ENCODE measurements at places on chromosomes 1 and 21.
A peak's percentile ranks its signal among the peaks of the same experiment; 100 is the strongest.

GRCh38 chr1:213586587-213586972, 401.2 kb upstream of the PROX1 start:
- no peak for DNase-seq

- no peak for DNase-seq
Observed at GRCh38 chr1:63858153-63858552, 84.3 kb downstream of the ROR1 start.

- no peak for DNase-seq
Observed at GRCh38 chr1:245263529-245264095, 108.8 kb downstream of the KIF26B start.

- no peak for DNase-seq
Observed at GRCh38 chr1:244217711-244218110, 166.6 kb downstream of the ZBTB18 start.

- no peak for DNase-seq
Observed at GRCh38 chr1:186872291-186872690, 43.5 kb downstream of the PLA2G4A start.

- DNase-seq = no peak
Observed at GRCh38 chr1:5770981-5771765, 221.1 kb downstream of the NPHP4 start.

GRCh38 chr1:57839526-57839925, 415.7 kb upstream of the DAB1 start:
- no peak for DNase-seq

DNA sequence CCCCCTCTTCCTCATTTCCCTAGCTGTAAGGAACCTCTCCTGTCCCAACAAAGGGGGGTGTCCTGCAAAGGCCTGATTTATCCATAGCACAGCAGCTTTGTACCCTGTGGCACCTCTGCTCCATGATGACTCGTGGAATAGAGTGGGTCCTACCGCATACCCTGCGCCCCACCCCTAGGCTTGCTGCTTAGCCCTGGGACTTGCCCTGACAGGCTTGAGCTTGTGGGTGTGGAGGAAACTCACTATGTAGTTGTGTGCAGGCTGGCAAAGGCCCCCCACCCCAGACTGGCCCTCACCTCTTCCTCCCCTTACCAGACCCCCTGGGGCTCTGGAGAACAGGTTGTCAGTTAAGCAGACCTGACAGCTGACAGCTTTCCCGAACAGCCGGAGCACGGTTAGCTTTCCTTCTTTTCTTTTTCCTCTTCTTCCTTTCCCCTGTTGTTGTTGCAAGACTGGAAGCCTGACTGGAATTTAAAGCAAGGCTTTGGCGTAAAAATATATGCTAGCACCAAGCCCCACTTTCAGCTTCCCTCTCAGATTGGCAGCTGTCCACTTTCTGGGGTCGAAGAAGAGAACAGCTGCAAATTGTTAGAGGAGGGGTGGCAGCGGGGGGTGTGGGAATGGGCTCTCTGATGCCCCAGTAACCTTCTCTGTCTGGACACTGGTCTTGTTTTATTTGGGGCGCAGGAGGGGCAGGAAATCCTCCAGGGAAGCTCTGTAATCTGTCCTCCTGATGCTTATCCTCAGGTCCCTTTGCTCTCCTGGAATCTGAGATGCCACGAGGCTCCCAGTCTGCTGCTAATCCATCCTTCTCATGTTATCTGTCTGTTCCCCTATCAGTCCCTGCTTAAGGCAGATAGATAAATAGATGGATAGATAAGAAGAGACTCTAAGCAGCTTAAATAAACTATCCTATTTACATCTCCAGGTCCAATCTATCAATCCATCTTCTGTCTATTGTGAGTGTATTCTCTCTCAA, 134.6 kb downstream of the BRINP2 start:
- no peak for DNase-seq

GRCh38 chr1:211910913-211911485, 80.4 kb upstream of the LPGAT1 start:
- DNase-seq = no peak

DNA sequence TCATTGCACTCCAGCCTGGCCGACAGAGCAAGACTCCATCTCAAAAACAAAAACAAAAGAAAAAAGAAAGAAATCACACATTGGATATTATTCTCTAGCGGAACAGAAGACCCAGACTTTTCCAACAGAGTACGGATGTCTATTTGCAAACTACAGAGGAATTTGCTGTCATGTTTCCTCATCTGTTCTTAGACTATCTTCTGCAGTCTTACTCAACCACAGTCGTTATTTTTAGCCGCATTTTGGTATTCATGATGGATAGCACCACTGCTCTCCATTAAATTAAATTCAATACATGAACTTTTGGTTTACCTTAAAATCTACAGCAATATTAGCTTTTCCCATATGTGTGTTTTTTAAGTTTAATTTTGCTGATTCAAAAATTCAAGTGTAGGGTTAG, 14.2 kb upstream of the HEATR1 start:
- no peak for DNase-seq

DNA sequence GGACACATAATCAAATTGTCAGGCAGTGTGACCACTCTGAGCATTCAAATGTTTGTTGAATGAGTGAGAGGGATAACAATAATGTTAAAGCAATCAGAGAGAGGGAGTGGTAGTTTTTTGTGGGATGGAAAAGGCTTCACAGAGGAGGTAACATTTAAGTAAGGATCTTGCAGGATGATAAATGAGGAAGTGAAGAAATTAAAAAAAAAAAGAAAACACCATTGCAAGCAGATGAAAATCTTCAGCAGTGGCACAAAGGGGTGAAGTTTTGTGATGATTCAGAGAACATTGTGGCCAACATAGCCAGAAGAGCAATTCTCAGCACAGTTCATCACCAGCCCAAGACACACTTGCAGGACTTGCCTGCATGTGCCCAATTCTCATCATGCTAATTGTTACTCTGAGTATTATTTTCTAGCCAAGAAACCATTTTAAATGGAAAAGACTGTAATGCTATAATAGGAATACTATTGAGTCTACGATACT, 35.0 kb downstream of the OVGP1 start:
- no peak for DNase-seq

DNA sequence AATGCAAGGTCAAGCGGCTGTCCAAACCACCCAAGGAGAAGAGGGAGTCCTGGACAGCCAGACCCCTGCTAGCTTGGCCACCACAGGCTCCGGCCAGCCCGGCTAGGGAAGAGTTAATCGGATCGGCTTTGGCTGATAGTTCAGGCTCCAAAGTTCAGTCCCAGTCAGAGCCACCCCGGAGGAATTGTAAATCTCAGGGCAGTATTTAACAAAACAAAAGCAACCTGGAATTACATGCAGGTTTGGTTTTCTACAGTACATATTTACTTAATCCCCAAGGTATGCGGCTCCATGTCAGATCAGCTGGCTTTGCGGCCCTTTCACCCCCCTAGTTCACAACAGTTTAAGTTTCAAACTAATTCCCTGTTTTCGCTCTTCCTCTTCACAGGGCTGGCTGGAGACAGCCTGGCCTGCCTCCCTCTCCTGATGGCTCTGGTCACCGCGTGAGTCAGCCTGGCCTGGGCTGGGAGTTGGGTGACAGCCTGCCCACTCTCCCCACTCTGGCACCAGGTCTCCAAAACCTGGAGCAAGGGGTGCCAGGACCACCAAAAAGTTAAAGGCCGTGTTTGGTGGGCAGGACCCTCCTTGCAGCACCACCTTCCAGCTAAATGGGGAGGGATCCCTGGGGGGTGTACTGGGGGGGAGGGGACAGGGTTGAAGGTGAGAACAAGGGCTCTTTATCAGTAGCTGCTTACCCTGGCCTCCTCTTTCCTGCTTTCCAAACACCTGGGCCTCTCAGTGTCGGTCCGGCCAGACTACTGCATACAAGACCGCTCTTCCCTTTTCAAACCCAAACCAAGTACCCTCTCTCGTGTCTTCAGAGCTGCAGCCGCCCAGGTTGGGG, 1.9 kb downstream of the DHRS3 start:
- no peak for DNase-seq

- peak; percentile 61 for DNase-seq
Observed at GRCh38 chr1:153776352-153776751, 1.1 kb downstream of the SLC27A3 start.

DNA sequence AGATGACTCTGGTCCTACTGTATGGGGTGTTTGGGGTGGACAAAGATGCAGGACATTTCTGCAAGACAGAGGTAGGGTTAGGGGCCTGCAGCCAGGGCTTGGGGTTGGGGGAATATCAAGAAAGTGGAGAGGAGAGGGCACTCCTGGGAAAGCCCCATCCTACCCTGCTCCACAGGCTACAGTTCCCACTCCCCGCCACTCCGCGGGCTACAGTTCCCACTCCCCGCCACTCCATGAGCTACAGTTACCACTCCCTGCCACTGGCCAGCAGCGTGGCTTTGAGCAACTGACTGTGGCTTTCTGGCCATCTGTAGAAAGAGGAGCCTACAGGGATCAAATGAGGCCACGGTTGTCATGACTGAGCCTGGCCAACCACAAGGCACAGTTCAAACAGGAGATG, 93.8 kb upstream of the GRIK3 start:
- no peak for DNase-seq

- no peak for DNase-seq
Observed at GRCh38 chr1:204366759-204367158, 7.0 kb upstream of the PLEKHA6 start.

DNA sequence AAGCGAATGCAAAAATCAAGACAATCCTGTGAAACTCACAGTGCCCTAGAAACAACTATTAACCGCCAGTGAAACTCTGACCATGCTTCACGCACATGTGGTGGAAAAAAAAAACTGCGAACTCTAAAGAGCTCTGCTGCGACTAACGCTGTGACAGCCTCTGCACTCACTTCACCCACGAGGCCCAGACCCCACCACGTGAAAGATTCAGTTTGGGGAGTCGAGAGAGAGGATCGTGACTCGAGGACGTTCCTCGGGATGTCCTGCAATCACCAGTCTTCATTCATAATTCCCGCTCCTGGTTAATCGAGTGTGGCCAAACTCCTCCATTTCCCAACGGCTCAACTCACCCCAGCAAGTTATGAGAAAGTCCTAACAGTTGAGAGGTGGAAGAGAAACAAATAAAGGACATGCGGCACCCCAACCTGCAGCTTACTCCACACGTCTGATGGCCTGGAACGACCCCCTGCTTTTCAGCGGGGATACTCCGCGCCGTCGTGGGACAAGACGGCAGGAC, 1.1 kb downstream of the SERBP1 start:
- no peak for DNase-seq

- DNase-seq = no peak
Observed at GRCh38 chr1:109137958-109138357, 24.0 kb downstream of the ELAPOR1 start.

DNA sequence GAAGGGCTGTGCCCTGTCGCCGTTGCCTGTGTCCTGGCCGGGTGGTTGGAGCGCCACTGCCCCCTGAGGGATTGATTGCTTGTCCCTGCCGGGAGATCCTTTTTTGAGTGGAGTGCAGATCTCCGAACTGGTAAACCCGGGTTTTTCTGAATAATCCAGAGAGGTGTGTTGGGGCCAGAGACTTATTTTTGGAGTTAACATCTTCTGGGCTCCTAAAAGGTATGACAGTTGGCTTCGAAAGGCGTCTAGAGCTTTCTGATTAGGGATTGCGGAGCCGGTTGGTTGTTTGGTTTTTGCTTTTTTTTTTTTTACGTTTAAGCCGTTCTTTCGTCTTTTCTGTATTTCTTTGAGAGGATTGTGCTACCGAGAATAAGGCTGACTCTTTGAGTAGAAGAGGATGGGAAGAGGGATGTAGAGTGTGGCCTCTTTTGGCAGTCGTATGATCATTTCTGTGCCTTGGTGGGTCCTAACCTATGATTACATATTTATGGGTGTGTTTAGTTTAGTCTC, 756 bp downstream of the RLF start:
- no peak for DNase-seq

GRCh38 chr1:66050123-66050522, 257.4 kb downstream of the PDE4B start:
- no peak for DNase-seq

- DNase-seq = no peak
Observed at GRCh38 chr1:94272388-94272787, 35.0 kb upstream of the ARHGAP29 start.

GRCh38 chr1:156704166-156704711, 1.1 kb downstream of the CRABP2 start:
- DNase-seq = no peak

GRCh38 chr1:59150577-59151386, 146.1 kb upstream of the FGGY start:
- DNase-seq = no peak

GRCh38 chr1:97488530-97488929, 432.3 kb downstream of the DPYD start:
- no peak for DNase-seq

GRCh38 chr1:211549092-211549711, 29.8 kb downstream of the SLC30A1 start:
- DNase-seq = no peak

- no peak for DNase-seq
Observed at GRCh38 chr1:21716169-21716568, 47.0 kb upstream of the RAP1GAP start.

DNA sequence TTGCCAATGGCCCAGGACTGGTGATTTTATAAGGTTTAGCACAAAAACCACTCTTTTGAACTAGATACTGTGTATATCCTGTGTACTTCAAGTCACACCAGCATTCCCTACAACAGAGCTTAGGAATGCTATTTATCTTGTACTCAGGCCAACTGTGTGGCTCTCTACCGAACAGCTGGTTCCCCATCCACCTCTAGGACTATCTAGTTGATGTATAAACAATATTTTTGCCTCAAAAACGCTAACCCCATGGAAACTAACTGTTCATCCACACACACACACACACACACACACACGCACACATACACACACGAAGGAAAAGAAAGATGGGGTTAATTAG, 28.7 kb upstream of the SLC45A3 start:
- DNase-seq = no peak

- no peak for DNase-seq
Observed at GRCh38 chr21:34594566-34595234, 20.2 kb downstream of the RCAN1 start.

DNA sequence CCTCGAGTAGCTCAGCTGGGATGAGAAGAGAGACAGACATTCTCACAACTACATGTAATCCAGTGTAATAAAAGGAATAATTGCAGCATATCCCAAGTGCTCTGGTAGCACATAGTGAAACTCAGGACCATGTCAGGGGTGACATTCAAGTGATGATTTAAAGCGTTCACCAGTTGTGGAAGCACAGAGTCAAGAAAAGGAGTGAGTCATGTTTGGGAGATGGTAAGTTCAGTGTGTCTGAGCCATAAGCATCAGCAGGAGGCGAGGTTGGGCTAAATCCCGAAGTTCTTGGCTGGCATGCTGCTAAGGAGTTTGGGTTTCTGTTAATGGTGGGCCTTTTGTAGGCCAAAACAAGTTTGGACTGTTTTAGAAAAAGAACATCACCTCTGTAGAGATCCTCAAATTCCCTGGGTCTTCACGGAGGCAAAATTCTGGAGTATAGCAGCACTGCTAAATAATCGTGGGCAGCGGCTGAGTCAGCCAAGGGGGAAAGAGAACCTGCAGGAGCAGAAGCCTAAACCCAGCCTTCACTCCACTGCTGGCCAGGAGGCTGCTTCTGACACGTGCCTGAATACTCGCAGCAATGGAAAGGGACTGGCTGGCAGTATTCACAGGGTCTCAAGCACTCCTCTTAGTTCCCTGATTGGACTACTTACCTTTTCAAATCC, 7.2 kb upstream of the NHLH1 start:
- DNase-seq = no peak

- DNase-seq = no peak
Observed at GRCh38 chr1:234856845-234857245, 246.9 kb upstream of the IRF2BP2 start.

Measured in chondrocyte (in vitro differentiated cells).